Fibroblast of skin of right biceps (primary cell): ENCODE measurements at places on chromosomes 3 and 15.

DNA sequence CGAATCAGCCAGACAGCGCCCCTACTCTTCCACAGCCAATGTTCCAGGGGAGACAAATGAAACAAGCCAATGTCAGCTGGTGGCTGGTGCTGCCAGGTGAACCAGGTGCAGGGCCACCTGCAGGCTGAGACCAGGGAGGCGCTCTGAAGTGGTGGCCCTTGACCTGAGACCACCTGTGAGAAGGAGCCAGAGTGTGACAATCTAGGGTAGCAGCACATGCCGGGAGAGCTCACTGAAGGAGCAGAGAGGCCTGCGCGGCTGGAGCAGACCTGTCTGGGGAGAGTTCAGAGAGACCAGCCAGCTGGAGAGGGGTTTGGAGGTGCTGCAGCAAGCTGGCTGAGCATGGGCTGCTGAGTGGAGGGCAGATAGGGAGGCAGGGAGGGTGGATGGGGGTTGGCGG lies 693 bp upstream of the STAB1 start:
- no peak for DNase-seq

DNA sequence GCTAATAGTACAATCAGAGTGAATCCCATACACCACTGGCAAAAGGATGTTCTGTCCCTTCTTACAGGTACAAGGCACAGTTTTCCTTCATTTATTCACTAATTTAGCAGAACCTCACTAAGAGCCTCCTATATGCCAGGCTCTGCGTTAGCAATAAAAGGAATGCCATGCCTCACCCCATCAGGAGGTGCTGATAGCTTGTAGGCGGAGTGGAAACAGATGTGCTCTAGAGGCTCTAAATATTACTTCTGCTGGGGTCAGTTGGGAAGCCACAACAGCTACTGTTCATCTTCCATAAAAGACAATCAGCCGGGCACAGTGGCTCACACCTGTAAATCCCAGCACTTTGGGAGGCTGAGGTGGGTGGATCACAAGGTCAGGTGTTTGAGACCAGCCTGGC lies 24.4 kb downstream of the MLH1 start:
- no peak for DNase-seq

DNA sequence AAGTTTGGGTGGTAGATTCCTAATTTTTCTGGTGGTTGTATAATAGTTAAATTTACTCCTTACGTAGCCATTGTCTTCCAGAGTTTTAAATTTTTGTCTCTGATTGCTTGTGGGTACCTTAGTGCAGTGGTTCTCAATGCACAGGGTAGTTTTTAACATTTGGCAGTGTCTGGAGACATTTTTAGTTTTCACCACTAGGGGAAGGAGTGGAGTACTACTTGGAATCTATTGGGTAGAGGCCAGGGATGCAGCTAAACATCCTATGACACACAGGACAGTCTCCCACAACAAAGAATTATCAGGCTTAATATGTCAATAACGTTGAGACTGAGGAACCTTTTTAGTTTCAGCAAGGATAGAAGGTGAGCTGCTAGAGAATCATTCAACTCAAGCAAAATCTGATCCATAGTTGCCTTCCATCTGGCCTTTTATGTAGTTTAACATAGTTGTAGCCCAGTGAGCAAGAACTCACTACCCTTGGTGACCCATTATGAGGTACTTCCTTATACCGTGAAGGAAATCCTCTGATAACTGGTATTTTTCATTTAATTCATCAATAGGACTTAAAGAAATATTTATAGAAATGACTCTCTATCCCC lies 8.6 kb upstream of the STX19 start:
- peak; percentile 61 for DNase-seq

GRCh38 chr3:160331127-160331937 lies 67.7 kb downstream of the IFT80 start:
- peak; percentile 87 for DNase-seq

- no peak for DNase-seq
Measured at GRCh38 chr3:39082666-39083313, 24.6 kb downstream of the GORASP1 start.

DNA sequence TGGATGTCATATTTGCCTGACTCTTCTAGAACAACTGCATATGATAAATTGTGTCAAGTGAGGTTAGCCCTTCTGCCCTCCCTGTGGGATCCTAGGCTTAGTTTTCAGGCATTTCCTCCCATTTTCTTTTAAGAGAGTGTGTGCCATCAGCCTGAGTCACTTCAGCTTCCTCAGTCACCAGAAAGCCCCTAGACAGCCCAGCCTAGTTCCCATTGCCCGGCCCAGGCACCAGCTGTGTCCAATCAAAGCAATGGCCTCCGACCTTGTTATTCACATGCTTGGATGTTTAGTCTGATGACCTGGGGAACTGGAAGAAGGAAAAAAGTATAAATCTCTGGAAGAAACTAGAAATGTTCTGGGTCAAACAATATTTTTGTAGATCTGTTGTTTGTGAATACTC lies 221.9 kb upstream of the LRIG1 start:
- peak; percentile 81 for DNase-seq

DNA sequence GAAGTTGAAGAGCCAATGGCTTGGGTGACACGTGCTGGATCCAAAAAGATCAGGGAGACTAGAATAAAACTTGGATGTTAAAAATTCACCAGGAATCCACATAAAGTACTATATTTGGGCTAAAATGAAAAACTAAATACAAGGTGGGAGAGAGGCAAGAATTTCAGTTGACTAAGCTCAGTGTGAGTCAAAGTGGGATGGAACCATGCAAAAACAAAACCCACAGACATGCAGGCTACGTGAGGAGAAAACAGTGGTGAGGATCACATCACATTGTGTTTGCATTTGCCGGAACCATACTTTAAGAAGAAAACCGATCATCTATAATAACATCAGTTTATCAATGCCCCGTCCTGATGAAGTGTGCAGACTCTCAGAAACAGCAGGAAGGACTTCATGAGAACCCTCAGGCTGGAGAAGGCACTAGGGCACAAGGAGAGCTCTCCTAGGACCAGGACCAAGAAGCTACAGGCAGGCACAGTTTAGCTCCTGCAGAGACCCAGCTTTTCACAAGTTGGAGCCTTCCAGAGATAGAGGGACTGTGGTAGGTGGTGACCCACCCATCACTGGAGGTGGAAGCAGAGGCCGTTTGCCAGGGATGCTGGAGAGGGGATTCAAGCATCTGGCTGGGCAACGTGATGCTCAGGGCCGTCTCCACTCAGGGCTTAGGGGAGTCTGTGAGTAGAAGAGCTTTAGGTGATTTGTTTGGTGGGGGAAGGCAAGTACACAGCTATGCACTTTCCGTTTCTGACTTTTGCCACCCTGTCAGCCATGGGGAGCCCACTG lies 29.0 kb upstream of the NR2E3 start:
- peak; percentile 49 for DNase-seq

- no peak for DNase-seq
Measured at GRCh38 chr3:143843587-143843986, 4.7 kb downstream of the SLC9A9 start.

DNA sequence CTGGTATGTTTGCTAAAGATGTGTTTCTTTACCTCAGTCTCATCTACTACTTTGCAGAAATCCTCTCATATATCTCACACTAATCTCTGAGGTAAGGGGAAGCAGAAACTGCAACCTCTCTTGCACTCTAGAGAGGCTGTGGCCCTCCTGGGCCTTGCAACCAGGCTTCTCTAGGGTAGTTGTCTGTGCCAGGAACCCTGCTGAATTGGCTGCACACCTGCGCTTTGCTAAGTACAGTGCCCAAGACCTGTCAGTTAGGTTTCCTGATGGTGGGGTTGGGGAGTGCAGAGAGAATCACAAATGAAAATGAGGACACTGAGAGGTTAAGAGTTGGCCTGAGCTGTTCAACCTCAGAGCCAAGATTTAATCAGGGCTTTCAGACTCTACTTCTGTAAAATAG lies 117.2 kb upstream of the PLXNA1 start:
- DNase-seq, result no peak

GRCh38 chr3:172189213-172189612 lies 149.8 kb downstream of the FNDC3B start:
- no peak for DNase-seq

DNA sequence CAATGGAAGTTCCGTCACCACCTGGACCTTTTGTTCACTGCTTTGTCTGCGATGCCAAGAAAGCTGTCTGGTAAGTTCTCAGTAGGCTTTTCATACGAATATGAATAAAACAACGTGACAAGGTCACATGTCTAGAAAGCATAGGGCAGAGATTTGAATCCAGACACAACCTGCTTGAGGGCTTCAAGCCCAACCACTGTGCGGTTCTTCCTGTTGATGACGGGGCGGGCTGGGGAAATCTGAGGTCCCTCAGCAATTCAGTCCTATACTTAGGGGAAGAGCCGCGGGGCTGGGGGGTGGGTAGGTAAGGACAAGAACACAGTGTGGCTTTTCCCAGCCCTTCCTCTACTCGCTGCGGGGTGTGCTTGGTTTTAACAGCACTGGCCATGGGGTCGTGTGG lies 32.4 kb upstream of the SMAD3 start:
- DNase-seq, result no peak

DNA sequence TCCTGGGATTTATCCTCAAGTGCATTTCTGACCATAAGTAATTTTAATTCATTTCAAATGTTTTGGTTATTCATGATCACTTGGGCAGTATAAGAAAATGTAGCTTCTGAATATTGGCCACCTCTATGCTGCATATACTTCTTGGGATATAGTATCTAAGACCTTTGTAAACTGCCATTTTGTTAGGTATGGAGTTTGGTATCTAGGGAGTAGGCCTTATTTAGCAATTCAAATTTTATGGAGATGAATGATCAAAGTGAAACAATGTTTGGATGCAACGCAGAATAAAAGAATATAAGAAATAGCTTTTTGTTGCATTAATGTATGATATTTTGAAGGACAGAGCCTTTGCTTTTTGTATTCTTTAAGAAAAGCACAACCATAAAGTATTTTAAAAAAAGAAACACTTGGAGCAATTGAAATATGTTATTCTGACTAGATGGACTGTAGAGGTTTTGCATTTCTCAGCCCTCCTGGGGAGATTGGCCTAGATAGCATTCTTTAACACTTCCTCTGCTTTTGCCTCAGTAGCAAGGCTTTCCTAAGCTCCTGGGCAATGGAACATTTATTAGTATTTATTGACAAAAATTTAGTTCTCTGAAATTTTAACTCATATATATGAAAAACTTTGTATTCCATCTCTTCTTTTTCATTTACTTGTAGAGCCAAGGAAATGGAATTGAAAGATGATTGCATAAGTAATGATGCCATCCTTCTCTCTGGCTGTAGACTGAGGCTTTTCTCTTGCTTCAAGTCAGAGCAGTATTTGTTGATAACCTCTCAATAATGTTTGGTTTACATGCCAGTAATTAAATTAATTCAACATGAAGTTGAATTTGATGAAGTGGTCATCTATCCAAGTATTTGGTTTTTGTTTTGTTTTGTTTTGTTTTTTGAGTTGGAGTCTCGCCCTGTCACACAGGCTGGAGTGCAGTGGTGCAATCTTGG lies 61.8 kb upstream of the UTS2B start:
- no peak for DNase-seq

DNA sequence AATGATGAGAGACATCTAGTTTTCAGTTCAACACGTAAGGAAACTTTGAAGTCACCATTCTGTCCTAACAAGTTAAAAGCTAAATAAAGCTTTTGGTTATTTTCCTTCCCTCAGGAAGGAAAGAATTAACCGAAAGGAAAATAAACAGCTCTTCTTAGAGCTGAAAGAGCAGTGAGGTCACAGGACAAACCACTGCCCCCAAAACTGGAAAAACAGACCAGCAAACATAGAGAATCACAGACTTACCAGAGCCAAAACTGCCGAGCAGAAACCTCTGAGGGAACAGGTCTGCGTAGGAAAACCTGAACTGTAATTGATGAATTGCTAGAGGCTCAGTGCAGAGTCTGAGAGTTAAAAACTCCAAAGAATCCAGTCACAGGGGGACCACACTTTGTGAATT lies 14.7 kb downstream of the USP50 start:
- DNase-seq, result no peak

DNA sequence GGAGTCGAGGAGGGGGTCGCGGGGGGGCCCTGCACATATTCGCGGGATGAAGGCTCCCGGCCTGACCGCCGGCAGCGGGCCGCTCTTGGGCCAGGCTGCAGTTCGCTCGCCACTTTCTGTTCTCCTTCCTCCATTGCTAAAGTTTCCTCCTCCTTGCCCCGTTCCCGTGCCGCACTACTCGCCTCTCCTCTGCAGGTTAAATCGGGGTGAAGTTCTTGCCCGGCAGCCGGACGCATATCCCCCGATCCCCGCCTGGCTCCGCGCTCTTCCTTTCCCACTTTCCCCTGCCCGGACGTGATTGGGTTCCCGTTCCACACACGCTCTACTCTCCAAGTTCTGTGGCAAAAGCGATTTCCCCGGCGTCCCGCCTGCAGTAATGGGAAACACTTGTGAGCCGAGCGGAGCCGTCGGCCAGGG lies 556 bp downstream of the CRYBG3 start:
- peak; percentile 67 for DNase-seq

DNA sequence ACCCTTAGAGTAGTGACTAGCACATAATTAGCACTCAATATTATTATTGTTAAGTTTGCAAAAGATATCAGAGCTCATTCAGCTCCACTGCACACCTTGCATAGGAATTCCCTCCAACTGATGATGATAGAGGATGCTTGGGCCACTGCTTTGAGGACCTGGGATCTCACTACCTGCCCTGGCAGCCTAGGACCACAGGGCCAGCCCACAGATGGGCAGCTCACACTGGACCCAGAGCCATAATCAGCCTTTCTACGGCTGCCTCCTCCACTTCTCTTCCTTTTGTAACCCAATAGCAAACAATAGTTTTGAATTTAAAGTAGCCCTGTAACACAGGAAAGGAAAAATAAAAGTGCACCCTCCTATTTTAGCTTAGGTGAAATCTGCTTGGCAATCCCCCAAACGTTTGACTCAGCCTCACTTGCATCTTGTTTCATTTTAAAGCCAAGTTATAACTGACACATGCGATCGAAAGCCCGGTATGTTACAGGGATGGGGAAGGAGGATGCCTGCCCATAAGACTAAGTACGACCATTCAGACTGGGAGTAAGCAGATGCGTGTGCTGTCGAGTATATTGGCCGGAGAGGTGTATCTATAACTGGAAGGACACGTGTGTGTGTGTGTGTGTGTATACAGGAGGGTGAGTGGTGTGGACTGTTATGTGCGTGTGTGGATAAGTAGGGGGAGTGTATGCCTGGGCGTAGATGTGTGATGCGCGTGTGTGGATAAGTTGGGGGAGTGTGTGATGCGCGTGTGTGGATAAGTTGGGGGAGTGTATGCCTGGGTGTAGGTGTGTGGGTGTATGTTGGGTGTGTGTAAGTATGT lies 65.9 kb downstream of the CPN2 start:
- peak; percentile 90 for DNase-seq
